Activated naive CD4-positive, alpha-beta T cell treated with anti-CD3 and anti-CD28 coated beads, Interleukin-2, amount 50 U/mL, for 72 hours (primary cell): ENCODE measurements at places on chromosomes 4 and X.
A peak's percentile ranks its signal among the peaks of the same experiment; 100 is the strongest.

- DNase-seq, result no peak
These were observed 7.3 kb downstream of the VEGFD start for GRCh38 chrX:15376956-15377355.

DNA sequence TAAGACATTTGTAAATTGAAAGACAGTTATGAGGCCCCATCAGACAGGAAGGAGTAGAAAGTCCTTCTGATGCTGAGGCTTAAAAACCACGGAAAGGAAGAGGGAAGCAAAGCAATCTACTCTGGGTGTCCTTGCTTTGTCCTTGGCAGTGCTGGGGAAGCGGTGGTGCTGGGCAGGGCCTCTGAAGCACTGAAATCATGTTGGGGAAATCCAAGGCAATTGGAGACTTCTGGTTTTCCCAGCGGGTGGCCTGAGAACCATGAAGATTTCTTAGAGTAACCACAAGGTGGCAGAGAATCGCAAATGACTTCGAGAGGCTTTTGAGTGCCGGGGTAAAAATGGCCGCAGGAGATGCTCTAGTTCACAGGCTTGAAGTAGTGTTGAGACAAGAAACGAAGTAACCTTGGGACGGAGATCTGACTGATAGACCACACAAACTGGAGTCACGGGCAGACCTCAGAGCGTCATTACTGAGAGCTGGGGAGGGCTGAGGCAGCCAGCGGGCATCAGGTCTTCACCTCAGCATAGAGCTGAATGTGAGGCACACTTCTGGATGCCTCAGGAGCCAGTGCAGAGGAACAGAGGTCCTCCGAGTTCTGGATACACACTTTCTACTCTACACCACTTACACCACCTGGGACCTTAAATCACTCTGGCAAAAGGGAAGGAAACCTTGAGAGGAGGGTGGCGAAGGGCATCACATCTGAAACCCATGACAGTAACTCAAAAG, 130.7 kb upstream of the GPRIN3 start:
- DNase-seq, result peak; percentile 56

GRCh38 chr4:130110770-130111169, 1014.8 kb downstream of the C4orf33 start:
- DNase-seq, result no peak

GRCh38 chrX:145826466-145826865, 8.8 kb downstream of the SLITRK2 start:
- no peak for DNase-seq

DNA sequence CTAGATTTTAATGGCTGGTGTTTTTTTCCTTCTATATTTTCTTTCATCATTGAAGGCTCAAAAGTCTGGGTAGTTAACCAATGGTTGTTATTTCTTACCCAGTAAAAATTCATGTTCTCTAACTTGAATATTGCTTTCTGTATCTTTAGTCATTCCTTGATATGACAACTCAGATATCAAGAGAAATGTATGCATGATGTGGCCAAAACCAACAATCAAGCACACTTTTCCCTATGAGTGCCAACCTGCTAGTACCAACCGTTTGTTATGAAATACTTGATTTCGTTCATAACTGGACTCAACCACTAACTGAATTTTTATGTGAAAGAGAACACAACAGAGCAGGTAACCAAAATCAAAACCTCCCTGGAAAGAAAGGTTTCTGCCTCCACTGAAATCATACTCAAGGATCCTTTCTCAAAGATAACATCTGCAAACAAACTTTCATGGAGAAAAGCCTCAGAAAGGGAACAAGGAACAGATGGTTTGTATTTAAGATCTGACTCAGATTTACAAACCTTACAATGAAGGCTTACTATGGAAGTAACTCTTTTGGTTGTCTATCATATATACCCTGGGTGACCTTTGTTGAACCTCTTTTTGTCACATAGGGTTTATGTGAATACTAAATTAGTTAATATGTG, 8.3 kb upstream of the VEGFC start:
- DNase-seq, result no peak
